ENCODE measurements at places on chromosomes 5 and 9.

DNA sequence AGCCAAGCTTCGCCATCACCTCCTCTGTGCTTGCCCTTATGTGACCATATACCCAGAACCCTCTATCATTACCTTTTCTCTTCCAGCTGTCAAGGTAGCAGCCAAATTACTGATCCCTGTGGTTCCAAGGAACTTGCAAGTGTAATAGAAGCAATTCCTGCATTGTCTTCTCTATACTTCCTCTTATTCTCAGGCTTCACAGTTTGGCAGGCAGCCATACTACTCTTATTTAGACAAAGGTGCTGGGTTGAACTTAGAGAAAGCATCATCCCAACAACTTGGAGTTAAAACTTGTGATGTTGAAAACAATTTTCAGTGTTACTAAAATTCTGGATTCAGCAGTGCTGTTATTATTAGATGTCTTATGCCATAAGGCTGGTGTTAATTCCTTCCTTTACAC, 93.2 kb downstream of the NLN start:
- no peak for DNase-seq

GRCh38 chr5:137566780-137567179, 67.7 kb upstream of the SPOCK1 start:
- peak; percentile 68 for DNase-seq

DNA sequence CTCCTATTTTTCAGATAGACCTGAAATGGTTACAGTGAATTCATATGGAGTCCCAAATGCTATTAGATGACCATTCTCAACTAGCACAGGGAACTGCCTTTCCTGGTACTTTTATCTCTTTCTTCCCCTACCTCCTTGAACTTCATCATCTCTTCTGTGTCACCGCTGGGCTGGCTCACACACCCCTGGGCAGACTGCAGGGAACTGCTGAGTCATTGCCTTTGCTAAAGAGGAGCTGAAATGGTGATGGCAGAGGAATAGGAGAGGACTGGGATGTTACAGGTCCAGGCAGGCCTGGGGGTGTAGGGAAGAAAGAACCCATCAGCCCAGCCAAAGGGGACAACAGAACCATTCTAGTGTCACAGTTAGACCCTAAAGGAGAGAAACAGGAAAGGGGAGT, 322.3 kb downstream of the ASTN2 start:
- peak; percentile 24 for DNase-seq

GRCh38 chr9:73753171-73753570, 601.5 kb downstream of the ANXA1 start:
- no peak for DNase-seq

DNA sequence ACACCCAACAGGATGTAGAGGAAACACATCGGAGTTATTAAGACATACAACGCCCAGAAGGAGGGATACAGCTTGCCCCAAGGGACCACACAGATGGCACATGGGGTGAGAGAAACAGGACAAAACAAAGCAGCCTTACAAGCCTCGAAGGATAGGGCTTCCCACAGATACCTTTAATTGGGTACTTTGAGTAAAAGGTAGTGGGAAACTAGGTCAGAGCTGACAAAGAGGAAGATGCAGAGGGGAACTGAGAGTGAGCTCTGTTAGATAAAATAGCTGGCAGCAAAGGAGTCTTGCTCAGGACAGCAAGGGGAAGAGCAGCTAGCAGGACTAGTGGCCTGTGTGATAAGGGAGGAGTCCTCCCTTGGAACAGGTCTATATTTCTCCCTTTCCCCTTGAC, 48.2 kb downstream of the OTP start:
- no peak for DNase-seq

- no peak for DNase-seq
Observed at GRCh38 chr5:88502179-88503040, 233.8 kb upstream of the TMEM161B start.

DNA sequence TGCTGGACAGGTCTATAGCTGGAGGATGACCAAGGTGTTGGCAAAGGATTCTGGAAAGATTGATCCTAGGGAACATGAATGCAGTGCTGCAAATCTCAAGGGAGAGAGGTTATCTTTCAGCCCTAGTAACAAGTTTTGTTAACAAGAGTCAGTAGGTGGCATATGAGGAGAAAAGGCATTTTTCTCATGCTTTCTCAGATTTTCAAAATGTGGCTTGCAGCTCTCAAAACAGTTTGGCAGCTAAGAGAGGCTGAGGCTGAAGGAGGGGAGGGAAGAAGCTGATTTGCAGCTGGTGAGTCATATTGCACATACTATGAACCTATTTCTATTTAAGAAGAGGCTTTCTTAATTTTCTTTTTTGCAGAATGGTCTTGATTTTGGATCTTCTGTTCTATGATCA, 64.3 kb upstream of the PCA3 start:
- DNase-seq = peak; percentile 89

- no peak for DNase-seq
Observed at GRCh38 chr9:68653141-68653595, 51.9 kb upstream of the PIP5K1B start.

- DNase-seq = no peak
Observed at GRCh38 chr5:82924226-82925060, 152.8 kb downstream of the TMEM167A start.

- DNase-seq = no peak
Observed at GRCh38 chr9:99011161-99011709, 67.5 kb downstream of the COL15A1 start.

DNA sequence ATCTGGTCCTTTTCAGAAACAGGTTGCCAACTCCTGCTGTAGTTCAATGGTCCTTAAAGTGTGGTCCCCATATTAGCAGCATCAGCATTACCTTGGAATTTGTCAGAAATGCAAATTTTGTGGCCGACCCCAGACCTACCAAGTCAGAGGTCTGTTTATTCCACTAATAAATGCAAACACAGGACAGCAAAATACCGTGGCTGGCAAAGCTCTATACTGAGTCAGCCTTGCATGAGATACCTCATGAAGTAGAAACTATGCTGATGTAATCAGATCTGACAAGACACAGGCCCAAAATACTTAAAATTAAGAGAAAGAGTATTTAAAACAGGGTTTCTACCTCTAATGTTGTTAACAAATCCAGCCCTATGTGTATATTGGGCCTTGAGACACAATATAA, 3.0 kb downstream of the GOLM1 start:
- DNase-seq = peak; percentile 33

GRCh38 chr5:165405340-165405739, 1899.9 kb downstream of the MAT2B start:
- DNase-seq = no peak
